Endodermal cell (in vitro differentiated cells): ENCODE measurements at places on chromosomes 1 and 21.
A peak's percentile ranks its signal among the peaks of the same experiment; 100 is the strongest.

GRCh38 chr1:183090391-183091006 is 67.3 kb downstream of the LAMC1 start:
- no peaks in the 10 kb centered on the region for H3K4me1 ChIP-seq
- no peaks in the 10 kb centered on the region for H3K36me3 ChIP-seq
- DNase-seq: no peak
- no peaks in the 10 kb centered on the region for H3K27me3 ChIP-seq

- DNase-seq: no peak
- H3K4me3 ChIP-seq: no peak overlapping the region
- H3K36me3 ChIP-seq: no peaks in the 10 kb centered on the region
- H3K27ac ChIP-seq: no peak overlapping the region
- H3K27me3 ChIP-seq: no peaks in the 10 kb centered on the region
These were observed 12.8 kb upstream of the E2F2 start for GRCh38 chr1:23543707-23544443.

- H3K27ac ChIP-seq: no peak overlapping the region
- no peaks in the 10 kb centered on the region for H3K27me3 ChIP-seq
- H3K4me3 ChIP-seq: no peak overlapping the region
- H3K36me3 ChIP-seq: no peaks in the 10 kb centered on the region
- no peaks in the 10 kb centered on the region for H3K4me1 ChIP-seq
These were observed 195.1 kb downstream of the HLX start for GRCh38 chr1:221074332-221074731.

- H3K27me3 ChIP-seq: no peaks in the 10 kb centered on the region
- H3K27ac ChIP-seq: no peak overlapping the region
- H3K4me1 ChIP-seq: no peaks in the 10 kb centered on the region
These were observed 6.0 kb downstream of the FOXJ3 start for GRCh38 chr1:42328916-42329496.

DNA sequence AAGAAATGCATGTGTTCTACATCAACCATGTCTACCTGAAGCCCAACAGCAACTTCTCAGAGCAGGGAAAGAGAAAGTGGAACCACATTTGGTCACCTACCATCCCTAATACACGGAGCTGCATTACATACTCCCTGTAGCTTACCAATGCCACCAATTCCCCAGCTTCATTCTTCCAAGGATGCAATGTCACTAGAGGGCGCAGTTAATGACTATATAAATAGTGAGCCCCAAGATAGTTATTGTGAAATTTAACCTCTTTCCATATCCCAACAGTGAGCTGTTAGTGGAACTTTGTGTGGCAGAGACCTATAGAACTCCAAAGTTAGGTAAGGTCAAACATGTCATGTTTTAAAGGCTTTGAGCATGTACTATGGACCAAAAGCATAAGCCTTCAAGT is 618.3 kb downstream of the SMYD3 start:
- H3K27me3 ChIP-seq: no peaks in the 10 kb centered on the region
- H3K4me1 ChIP-seq: no peaks in the 10 kb centered on the region
- no peak overlapping the region for H3K27ac ChIP-seq

DNA sequence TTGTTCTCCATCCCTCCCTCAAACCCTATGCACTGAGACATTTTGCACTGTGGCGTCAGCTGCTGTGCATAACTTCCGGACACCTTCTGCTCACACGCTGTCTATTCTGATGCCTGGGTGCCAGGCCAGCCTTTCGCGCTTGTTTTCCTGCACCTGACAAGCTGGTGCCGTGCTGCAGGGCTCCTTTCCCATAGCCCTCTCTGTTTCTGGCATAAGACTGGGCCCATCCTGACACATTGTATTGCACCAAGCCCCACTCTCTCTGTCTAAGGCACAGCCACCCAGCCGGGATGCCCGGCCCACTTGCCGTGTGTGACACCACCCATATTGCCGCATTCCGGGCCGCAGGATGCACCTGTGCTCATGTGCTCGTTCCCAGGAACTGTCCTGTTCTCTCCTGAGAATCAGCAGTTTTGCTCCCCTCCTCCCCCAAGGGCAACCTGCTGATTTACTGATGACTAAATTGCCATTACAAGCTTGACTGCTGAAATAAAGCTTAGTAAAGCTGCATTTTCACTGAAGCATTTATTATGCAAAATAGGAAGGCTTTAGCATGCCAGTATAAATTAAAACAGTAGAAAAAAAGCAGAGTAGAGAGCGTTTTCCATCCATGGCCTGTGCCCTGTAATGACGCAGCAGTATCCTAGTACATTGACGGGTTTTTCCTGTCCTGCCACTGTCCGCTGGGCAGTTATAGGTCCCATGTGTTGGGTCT is 88.0 kb downstream of the CD247 start:
- no peak overlapping the region for H3K4me3 ChIP-seq
- peak; percentile 77 for DNase-seq
- no peak overlapping the region for H3K27ac ChIP-seq
- H3K36me3 ChIP-seq: no peaks in the 10 kb centered on the region
- H3K27me3 ChIP-seq: no peaks in the 10 kb centered on the region

GRCh38 chr1:36562181-36562685 is 79.5 kb upstream of the CSF3R start:
- peaks cover 5% of the 10 kb centered on the region for H3K4me1 ChIP-seq
- no peaks in the 10 kb centered on the region for H3K36me3 ChIP-seq
- peak; percentile 39 for DNase-seq
- no peak overlapping the region for H3K27ac ChIP-seq
- H3K4me3 ChIP-seq: no peak overlapping the region

- H3K27me3 ChIP-seq: no peaks in the 10 kb centered on the region
- peak overlapping the region; percentile 80 for H3K27ac ChIP-seq
- H3K4me1 ChIP-seq: no peaks in the 10 kb centered on the region
- H3K36me3 ChIP-seq: no peaks in the 10 kb centered on the region
- H3K4me3 ChIP-seq: no peak overlapping the region
These were observed 46.4 kb upstream of the SOD1 start for GRCh38 chr21:31612894-31613785.

DNA sequence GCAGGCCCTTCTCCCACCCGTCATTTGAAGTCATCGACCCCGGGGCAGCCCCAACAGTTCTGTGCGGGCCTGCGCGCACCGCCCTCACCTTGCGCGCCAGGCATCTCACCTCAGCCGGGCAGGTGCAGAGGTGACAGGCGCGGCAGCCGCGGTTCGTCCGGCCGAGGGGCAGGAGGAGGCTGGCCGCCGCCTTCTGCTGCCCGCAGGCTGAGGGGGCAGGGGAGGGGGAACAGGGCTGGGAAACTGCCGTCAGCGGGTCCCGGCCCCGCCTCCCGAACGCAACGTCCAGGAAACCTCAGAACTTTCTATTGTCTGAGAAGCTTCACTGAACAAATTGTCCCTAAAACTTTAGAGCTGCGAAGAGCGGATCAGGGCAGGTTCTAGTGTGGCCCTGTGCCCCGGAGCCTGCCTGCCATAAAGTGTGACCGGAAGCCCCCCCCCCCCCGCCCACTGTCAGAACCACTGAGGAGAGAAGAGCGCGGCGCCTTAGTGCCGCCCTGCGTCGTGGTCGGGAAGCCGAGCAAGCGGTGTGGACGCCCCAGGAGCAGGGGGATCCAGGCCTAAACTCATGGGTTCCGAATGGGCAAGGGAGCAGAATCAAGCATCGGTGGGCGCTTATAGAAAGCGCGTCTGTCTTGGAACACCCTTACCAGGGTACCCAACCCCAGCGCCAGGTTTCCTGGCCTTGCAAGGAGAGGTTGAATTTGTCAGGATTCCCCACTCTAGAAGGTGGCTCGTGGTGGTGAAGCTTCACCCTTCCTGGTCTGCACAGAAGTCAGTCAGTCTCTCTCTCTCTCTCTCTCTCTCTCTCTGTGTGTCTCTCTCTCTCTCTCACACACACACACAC is 13.3 kb upstream of the TBX15 start:
- peaks cover 97% of the 10 kb centered on the region for H3K27me3 ChIP-seq
- no peak overlapping the region for H3K27ac ChIP-seq
- H3K4me3 ChIP-seq: no peak overlapping the region

DNA sequence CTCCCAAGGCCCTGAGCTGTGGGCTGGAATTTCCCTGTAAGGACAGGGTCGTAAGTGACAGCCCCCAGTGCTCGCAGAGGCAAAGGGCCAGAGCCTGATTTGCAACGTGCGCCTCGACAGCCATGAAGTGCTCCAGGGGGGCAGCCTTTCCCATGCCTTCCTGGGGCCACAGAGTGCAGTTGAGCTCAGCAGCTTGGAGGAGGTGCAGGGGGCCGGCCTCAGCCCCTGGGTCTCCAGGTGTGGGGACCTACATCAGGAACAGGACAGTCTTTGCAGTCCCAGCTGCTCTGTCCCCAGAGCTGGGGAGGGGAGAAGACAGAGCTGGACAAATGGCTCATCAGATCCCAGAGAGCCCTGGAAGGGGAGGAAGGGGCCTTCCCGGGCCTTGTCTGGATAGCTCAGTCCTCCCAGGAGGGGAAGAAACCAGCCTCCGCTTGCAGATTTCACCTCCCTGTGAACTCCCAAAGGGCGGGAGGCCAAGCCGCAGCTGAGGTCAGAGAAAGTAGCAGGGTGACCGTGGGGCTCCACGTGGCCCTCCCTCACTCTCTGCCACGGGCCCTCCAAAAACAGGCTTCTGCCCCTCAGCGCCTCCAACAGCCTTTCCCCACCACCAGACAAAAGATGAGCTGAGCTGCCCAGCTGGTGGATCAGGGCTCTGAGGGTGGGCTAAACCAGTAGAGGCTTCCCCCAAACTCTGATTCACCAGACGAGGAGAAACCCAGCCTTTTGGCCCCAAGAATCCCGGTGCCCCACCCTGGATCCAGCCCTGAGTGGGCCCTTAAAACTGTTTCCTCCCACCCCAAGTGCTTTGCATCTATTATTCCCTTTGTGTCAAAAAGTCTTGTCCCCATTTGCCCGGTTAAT is 76.5 kb downstream of the DHRS3 start:
- H3K4me1 ChIP-seq: no peaks in the 10 kb centered on the region
- no peaks in the 10 kb centered on the region for H3K27me3 ChIP-seq
- H3K36me3 ChIP-seq: no peaks in the 10 kb centered on the region

DNA sequence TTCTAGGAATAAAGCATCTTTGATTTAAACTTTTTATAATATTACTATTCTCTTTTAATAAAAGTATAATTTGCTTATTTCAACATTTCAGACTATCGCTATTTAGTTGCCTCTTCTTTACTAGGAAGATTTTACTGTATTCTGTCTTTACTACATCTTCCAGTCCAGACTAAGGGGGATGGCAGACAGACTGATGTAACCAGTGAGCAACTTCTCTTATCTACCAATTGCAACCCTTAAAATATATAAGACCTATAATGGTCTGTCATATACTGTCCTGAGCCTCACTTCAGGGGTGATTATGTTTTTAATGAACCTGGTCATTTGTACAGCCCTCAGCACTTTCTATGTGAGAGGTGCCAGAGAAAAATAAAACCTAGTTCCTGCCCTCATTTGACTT is 87.0 kb downstream of the UBE2U start:
- no peaks in the 10 kb centered on the region for H3K4me1 ChIP-seq
- no peak for DNase-seq
- H3K27me3 ChIP-seq: no peaks in the 10 kb centered on the region
- H3K4me3 ChIP-seq: no peak overlapping the region
- no peaks in the 10 kb centered on the region for H3K36me3 ChIP-seq

DNA sequence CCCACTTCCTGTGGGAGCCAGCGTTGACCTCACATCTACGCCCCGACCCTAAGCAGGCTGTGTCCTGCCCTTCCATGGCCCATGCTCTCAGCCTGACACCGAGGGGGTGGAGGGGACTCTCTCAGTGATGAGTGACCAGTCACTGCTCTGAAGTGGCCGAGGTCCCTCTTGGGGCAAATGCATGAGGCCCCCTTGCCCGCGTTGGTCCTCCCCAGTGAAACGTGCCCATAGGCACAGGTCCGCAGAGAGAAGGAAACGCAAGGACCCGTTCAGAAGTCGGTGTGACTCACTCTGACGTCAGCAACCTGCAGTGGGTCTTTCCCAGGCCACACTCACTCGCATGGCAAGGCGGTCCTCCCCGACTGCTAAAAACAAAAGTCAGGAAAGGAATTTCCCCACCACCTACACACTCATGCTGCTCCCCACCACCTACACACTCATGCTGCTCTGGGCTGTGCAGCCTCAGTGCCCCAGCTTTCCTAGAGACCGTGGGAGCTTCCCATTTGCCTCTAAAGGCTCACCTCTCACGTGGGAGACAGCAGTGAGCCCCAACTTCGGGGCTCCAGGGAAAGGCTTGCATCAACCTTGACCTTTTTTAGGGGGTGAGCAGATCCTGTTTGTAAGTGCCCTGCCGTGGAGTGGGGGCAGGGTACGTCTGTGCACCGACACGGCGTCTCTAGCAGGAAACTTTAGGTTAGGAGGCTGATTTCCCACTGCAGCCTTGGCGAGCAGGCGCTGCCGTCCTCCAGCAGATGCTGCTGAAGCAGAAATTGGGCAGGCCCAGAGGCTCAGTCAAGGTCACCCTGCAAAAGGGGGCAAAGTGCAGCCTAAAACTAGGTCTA is 11.4 kb downstream of the UBASH3A start:
- H3K27ac ChIP-seq: no peak overlapping the region
- no peaks in the 10 kb centered on the region for H3K27me3 ChIP-seq
- DNase-seq: no peak
- no peaks in the 10 kb centered on the region for H3K4me1 ChIP-seq
- no peaks in the 10 kb centered on the region for H3K36me3 ChIP-seq

- no peak for DNase-seq
- peaks cover 13% of the 10 kb centered on the region for H3K4me1 ChIP-seq
- H3K4me3 ChIP-seq: no peak overlapping the region
- no peaks in the 10 kb centered on the region for H3K27me3 ChIP-seq
- no peaks in the 10 kb centered on the region for H3K36me3 ChIP-seq
These were observed 1.8 kb upstream of the ZBTB48 start for GRCh38 chr1:6577831-6578525.

- no peaks in the 10 kb centered on the region for H3K27me3 ChIP-seq
- peaks cover 10% of the 10 kb centered on the region for H3K4me1 ChIP-seq
- no peak overlapping the region for H3K4me3 ChIP-seq
- no peak for DNase-seq
- H3K36me3 ChIP-seq: no peaks in the 10 kb centered on the region
- H3K27ac ChIP-seq: peak overlapping the region; percentile 56
These were observed 175.5 kb upstream of the NCAM2 start for GRCh38 chr21:20822666-20823065.

DNA sequence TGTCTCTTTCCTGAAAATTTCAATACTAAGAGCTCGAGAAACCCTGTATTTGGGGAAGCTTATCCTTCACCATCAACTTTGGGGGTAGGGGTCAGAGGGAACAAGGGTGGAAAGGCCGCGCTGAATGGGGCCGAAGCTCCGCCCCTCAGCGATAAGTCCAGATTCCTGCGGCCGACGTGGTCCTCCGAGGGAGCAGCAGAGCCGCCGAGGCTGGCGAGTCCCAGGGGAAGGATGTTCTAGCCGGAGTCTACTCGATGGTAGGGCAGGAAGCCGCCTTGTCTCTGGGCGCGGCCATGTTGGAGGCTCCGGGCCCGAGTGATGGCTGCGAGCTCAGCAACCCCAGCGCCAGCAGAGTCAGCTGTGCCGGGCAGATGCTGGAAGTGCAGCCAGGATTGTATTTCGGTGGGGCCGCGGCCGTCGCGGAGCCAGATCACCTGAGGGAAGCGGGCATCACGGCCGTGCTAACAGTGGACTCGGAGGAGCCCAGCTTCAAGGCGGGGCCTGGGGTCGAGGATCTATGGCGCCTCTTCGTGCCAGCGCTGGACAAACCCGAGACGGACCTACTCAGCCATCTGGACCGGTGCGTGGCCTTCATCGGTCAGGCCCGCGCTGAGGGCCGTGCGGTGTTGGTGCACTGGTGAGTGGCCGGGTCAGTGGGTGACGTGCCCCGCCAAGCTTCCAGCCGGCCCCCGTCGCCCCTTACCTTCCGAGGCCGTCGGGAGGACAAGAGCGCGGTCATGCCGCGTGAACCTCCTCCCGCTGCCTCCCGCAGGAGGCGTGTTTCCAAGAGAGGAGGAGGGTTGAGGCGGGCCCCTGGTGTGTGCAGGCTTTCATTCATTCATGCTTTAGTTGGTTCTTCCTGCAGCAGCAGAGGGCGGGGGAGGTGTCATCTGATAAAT is at the start of gene DUSP12:
TSS of gene DUSP12 (plus strand) at position 278 of the 899 bp plus-strand sequence. CDS start at position 294, 16 bp downstream.
- DNase-seq: peak; percentile 97
- H3K27ac ChIP-seq: peak within 1 kb of the TSS; percentile 96
- no peaks in the 10 kb centered on the region for H3K4me1 ChIP-seq
- H3K36me3 ChIP-seq: peaks cover 38% of the 10 kb centered on the region
- H3K4me3 ChIP-seq: peak within 1 kb of the TSS; percentile 86
